CD4-positive, alpha-beta T cell treated with Interleukin-4 for 4 hours (primary cell): ENCODE measurements at places on chromosomes 4 and X.

DNA sequence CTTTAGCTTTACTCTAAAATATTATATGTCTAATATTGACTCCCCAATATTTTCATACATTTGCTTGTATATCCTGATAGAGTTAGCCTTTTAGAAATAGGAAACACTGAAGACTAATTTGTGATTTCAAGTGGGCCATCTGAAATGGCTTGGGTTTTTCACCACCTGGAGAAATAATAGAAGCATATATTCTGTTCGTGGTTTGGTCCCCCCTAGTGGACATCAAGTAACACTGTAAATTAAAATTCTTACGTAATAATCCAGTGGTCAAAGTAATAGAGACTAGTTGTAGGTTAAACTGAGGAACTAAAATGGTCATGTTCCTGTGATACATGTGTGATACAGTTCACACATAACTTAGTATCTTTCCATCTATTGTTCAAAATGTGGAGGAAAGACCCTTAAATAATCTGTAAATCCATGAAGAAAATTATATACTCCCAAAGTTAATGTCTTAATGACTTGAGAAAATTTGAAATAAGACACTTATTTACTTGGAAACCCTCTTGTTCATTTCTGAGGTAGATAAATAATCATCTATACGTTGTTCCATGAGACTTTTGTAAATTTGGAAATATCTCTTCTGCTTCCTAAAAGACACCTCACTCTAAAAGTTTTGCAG is 79.8 kb upstream of the SMARCAD1 start:
- no peak for DNase-seq

- peak; percentile 70 for DNase-seq
These were observed 138.6 kb downstream of the AFF1 start for GRCh38 chr4:87073199-87074120.

DNA sequence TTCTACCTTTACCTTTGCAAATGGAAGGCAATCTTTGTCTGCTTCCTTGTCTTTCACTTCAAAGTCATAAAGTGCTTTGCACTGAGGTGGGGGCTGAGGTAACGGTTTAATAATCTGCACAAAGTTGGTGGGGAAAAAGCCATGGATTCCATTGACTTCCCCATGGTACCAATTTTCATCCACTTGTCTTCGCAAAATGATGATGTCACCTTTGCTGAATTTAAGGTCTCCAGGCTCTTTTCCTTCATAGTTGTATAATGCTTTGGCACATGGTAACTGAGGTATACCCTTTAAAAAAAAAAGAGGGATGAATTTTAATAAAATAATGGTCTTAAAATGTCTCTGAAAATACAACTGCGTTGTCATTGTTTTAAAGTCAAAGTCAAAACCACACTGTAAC is 114.4 kb downstream of the SH3RF1 start:
- no peak for DNase-seq

- DNase-seq: no peak
These were observed 140.0 kb downstream of the DHRSX start for GRCh38 chrX:2360731-2361130.

DNA sequence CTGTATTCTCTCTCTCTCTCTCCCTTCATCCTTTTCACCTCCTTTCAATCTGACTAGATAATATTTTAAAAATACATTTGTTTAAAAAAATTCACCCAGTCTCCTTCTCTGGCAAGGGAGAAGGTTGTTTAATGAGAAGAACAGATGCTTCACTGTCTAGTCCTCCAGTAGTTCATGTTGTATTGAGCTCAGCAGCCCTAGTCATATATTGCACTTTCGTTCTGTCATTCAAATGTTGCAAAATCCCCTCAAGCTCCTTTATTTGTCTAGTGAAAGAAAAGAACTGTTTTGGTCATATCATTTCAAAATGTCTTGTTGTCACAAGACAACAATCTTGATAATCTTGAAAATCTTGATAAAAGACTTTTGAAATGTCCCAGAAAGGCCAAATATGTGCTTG is 248.0 kb downstream of the GALNTL6 start:
- no peak for DNase-seq

GRCh38 chrX:134236626-134237614 is at the start of gene CCDC160:
TSS of gene CCDC160 (plus strand) at chrX:134237182. CDS start at chrX:134244801, 7,619 bp downstream.
- DNase-seq: no peak

- DNase-seq: no peak
These were observed 53.3 kb downstream of the MEPE start for GRCh38 chr4:87886083-87886482.

GRCh38 chr4:88732714-88733368 is 35.2 kb upstream of the NAP1L5 start:
- no peak for DNase-seq

DNA sequence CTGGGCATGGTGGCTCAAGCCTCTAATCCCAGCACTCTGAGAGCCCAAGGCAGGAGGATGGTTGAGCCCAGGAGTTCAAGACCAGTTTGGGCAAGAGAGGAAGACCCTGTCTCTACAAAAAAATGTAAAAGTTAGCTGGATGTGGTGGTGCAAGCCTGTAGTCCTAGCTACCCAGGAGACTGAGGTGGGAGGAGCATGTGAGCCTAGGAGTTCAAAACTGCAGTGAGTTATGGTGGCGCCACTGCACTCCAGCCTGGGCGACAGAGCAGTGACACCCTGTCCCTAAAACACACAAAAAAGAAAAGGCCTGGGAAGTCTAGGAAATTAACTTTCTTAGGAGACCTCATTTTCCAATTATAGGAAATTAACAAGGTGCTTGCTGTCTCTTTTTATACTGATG is 76.8 kb downstream of the JAKMIP1 start:
- no peak for DNase-seq

GRCh38 chrX:130351567-130351966 is 11.8 kb downstream of the SLC25A14 start:
- DNase-seq: no peak

DNA sequence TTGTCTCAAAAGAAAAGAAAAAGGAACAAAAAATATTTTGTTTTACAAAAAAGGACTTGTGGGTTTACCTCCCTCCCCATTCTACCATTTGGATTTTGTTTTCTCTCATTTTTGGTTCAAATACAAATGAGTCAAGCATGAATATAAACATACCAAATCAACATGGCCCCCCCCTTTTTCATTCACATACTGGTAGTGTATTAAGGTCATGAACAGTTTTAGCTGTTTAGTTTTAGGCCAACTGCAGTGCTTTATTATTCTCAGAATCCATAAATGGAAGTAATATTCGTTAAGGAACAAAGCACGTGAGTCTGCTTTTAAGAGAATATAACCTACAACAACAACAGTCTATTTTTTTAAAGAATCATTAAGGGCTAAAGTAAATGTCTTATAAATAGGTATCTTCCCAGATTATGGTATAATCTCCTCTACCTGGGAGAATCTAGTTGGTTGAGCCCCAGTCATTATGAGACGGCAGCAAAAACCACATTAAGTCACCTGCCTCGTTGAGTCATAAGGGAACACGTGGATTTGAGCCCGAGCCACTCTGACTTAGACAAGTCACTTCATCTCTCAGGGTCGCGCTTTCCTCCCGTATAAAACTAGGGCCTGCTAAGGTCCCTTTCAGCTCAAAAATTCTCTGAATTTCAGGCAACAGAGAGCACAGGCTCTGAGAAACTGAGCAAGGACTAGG is 26.7 kb downstream of the BCLAF3 start:
- DNase-seq: peak; percentile 6

DNA sequence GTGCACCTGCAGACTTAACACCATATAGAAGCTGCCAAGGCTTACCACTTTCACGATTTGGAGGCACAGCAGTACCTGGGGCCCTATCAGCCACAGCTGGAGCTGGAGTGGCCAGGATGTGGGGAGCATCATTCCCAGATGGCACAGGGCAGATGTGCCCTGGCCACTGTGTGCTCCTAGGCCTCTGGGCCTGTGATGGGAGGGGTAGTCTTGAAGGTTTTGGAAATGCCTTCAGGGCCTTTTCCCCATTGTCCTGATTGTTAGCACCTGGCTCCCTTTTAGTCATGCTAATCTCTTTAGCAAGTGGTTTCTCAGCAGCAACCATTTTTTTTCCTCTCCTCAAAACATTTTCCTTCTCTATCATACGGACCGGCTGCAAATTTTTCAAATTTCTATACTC is 490.2 kb downstream of the RAB28 start:
- no peak for DNase-seq

DNA sequence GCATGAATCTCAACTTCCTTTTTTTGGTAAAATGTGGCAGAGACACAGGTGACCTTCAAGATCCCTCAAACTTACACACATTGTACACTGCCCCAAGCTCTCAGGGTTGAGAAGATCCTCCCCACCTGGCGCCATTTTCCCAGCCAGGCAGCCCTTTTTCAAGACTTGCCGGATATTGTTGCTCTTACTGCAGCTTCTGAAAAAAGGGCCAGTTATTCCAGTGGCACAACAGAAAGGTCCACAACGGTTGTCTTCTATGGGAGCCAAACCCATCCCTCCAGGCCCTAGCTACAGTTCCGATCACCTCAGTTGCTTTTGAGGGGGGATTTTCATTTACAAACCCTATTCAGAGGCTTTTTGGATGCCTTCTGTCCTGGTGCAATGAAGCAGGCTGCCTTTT is 101.1 kb downstream of the CHIC2 start:
- no peak for DNase-seq

GRCh38 chrX:140710710-140711109 is 1.2 kb downstream of the LINC00632 start:
- DNase-seq: no peak

DNA sequence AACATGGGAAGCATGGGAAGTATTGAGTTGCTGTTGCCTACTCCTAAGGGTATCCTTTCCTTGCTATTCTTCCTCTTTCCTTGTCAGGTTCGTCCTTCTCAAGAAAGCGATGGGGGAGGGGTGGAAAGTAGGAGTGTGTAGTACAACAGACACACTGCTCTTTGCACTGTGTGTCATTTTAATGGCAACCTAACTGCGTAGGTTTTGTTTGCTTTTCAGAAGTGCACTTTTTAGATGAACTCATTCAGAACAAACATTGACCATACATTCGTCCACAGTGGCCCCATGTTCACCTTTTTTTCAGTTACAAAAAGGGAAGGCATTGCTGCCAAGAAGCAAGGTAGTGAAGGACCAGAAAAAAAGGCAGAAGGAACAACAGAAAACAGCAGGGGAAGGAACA is 10.2 kb upstream of the YIPF6 start:
- no peak for DNase-seq

DNA sequence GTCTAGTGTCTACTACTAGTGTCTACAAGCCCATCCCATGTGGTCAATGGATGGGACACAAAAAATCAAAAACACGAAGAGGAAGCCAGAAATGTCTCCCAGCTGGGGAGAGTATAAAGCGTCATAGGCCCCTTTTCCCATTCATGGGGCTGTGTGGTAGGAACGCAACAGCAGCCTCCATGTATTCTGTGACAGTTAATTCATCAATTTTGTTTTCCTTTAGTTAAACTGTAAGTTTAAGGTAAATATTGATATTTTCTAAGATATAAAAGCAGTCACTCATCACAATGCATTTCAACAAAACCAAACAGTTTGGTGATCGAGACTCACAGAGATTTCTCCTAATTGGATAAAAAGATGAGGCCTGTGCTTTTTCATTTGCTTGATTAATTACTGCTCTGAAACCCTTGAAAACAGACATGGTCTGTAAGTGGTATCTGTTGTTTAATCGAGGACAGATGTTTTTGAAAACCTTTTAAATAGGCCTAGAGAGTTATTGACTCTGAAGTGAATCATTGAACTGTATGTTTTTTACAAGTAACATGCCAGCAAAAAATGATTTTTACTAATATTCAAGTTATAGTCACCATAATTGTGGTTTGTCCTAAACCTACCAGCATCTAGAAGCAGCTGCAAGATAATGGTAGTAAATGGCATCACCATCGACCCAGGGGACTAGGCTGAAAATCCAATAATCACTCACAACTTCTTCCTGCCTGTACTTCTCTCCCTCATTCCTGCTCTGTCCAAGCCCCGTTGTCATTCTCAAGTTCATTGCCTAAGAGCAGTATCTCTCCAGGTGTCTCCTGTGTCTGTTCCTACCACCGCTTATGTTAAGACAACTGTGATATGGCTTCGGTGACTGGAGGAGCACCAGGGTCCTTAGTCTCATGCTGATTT is 87.7 kb upstream of the SHISA3 start:
- no peak for DNase-seq

DNA sequence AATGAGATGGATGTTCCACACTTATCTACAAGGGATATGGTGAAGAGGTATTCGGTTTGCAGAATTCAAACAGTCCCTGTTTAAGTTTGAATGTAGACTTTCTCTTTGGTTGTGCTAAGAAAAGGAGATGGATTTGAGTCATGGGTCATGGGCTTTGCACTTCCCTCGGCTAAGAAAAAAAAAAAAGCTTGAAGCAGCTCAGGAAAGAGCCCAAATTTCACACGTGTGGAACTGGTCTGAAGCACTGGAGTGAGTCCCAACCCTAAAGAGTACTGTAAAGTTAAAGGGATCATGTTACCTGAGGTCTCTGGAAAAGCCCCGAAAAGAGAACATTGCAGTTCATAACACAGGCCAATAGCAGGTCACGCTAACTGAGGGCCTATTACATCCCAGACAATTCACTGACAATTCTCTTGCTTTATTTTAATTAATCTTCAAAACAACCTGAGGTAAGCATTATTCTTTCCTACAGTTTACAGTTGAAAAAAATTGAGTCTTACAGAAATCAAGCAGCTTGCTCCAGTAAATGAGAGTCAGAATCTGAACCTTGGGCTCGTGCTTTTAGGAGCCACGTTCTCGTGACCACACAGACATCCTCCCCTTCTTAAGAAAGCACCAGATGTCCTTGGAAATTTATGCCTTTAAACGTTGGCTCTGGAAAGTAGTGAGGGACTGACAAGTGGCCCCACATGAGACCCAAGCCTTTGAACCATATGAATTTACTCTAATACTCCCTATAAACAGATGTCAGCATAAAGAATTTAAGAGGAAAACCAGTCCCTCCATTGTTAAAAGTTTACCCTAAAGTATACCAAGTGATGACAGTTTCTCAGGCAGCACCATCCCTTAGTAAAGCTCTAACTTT is 89.3 kb downstream of the MAD2L1 start:
- DNase-seq: no peak

DNA sequence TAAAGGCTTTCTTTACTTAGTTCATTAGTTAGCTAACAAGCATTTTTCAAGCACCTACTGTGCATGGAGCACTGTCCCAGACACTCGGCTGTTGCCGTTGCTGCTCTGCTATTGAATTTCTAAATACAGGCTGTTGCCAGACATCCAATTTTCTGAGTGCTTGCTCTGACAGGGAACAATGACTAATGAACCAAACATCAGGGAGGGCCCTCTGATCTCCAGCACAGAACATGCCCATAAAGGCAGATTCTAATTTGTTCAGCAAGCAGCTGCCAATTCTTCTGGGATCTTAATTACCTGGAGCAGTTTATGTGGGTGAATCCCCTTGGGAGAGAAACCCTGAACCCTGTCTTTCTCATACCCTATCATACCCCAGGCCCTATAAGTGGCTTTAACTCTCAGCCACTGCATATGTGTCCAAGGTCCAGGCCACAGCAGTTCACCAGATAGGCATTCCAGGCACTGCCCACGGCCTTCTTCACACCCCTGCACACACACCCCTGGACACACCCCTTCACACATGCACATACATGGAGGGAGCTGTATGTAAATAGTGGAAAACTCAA is 27.9 kb downstream of the TSC22D3 start:
- DNase-seq: no peak

- DNase-seq: peak; percentile 5
These were observed 32.4 kb downstream of the CASP3 start for GRCh38 chr4:184616633-184617551.
